Stimulated activated CD8-positive, alpha-beta memory T cell treated with anti-CD3 and anti-CD28 coated beads, Interleukin-2, amount 100 ng/mL, for 48 hours (primary cell): ENCODE measurements at places on chromosomes 3 and 15.

DNA sequence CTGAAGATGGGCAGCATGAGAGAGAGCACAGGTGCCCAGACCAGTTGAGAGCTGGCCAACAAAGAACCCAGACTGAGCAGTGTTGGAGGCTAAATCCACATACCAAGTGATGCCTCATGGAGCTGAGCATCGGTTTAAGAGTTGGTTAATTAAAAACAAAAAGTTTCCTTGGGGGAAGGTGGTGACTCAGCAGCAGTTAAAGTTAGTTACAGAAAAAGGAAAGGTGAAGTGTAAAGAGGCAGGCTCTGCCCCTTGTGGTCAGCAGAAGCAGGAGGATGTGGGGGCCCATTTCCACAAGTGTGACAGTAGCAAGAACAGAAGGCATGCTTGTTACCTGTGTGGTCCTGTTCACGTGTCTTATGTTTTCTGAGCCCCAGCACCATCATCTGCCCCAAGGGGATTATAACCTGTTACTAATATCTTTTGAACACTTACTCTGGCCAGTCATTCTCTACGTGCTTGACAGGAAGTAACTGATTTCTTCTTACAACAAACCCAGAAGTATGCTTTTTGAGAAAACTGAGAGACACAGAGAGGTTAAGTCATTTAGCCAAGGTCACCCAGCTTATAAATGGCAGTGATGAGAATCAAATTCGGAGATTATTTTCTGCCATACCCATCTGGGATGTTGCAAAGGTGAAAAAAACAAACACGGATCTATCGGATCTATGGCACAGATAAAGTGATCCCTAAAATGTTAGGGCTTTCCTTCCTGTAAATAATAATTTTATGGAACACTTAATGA, 91.0 kb downstream of the EPHB1 start:
- DNase-seq, result no peak

DNA sequence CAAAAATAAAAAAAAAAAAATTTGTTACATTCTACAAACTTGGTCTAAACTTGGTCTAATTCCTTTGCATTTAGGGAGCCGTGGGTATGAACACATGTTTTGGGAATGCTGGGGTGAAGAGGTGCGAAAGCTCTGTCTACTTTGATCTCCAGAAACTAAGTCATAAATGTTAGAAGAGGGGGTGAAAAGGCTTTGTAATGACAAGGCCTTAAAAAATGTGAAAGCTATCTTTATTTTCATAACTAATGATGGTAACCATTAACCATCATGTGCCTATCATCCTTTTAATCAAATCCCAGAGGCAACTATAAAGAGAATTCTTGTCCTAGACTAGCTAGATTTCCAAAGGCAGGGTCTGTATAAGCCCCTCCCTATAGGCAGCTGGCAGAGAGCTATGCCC, 60.9 kb downstream of the PRICKLE2 start:
- no peak for DNase-seq

- DNase-seq, result no peak
These were observed 8.5 kb downstream of the MRAS start for GRCh38 chr3:138356730-138357405.

DNA sequence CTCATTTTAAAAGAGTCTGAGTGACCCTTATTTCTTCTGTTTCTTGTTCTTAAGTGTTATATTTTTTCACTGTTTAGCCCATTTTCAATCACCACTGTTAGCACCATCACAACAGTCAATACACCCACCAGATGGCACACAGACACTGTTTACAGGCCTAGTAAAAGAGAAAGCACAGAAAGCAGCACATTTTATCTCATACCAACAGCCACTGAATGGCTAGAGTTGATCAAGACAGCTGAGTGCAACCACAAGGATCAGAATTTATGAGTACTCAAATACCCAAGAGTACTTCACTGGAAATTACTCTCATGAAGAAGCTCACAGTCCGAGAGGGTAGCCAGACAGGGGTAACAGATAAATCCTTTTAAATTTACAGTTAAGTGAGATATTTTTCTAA, 127.0 kb downstream of the TFDP2 start:
- DNase-seq, result no peak

DNA sequence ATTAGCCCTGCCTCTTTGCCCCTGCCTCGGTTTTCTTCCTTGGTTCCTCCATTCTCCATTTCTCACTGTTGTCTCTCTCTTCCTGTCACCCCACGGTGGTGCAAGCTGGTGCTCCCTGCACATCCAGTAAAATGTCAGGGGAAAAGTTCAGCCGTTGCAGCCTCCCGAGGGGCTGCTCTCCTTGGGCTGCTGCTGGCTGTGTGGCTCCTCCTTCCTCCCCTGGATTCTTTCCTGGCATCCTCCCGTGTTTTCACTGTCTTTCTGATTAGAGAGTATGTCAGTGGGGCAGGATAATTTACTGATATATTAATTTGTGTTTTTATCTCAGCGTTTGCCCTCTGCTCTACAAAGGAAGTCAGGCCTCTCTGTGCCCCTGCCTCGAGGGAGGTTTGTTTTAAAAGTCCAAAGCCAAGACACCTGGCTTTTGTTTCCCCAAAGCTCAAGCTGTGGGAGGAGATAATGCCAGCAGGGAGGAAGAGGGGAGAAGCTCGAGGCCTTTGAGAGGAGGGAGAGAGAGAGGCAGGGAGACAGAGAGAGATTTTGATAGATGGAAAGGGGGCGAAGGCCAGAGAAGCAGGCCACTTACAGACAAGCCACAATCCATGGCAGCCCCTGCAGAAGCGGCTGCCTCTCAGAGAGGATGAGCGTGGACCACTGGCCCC, 150.3 kb upstream of the NR2F2 start:
- no peak for DNase-seq

DNA sequence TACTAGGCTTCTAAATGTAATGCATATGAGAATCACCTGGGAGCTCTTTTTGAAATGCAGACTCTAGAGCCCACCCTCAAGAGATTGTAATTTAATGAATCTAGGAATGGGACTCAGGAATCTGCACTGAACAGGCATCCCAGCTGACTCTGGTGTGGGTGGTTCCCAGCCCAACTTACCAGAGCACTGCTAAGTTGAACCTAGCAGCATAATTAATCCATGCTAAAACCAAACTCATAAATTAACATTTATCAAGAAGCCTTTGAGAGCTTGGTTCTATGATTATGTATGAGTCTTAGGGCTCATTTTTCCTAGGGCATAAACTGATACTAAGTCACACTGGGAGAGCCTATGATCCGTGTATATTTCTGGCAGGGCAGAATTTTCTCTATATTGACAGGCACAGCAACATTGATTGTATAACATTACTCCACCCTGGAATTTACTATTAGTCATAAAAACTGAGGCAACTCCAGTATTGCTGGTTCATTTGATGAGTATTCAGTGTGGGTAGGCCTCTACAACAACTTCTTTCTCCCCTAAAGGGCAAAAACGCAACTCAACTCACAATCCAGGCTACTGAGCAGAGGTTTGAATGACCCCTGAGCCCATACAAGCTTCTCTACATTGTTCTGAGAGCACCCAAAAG, 10.7 kb upstream of the CSTA start:
- no peak for DNase-seq

- DNase-seq, result no peak
These were observed 29.8 kb upstream of the APOD start for GRCh38 chr3:195613468-195614069.

- DNase-seq, result no peak
These were observed 65.8 kb downstream of the CADPS start for GRCh38 chr3:62809369-62809768.

DNA sequence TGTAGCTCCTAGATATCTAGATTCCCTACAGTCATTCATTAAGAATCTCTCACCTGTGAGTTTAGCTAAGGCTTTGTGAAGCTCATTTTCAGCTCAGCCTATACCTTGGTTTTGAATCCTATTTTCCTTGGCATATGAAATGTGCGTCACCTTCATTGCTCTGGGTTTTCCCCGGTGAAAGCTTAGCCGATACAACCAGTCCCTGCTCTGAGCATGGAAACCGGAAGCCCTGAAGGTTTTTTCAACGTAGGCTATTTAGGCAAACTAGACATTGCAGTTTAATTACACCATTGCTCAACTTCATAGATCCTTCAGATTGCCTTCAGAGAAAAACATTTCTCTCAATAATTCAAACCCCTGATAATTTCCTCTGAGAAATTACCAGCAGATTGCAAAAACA, 206.8 kb upstream of the TPRG1 start:
- DNase-seq, result no peak

DNA sequence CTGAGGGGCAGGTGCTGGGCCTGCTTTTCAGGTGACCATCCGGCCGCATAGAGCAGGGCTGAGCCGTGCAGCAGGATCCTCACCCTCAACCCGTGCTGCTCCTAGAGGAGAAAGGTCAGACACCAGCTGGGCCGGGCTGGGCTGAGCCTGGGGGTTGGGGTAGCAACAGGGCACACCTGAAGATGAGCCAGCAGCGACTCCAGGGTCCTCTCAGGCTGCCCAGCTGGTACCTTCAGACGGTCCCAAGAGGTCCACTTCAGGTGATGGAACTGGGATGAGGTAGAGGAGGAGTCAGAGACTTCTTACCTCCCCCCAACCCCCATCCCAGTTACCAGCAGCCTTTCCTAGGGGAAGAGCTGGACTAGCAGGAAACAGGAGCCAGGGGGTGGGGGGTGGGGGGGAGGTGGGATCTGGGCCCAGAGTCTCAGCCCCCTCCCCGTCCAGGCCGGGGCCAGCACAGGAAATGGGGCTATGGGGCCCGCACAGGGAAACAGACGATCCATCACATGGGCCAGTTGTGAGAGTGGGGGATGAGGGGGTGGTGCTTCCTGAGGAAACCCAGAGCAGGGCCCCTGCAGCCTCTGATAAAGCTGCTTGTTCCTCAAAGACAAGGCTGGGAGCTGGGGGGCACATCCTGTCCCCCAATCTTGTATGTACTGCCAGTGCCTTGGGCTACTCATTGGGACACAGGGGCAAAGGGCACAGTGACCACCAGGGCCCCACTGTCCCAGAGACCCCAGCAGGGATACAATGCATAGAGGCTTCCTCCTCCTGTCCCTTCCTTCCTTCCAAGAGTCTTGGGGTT, 3.0 kb downstream of the INKA1 start:
- no peak for DNase-seq

DNA sequence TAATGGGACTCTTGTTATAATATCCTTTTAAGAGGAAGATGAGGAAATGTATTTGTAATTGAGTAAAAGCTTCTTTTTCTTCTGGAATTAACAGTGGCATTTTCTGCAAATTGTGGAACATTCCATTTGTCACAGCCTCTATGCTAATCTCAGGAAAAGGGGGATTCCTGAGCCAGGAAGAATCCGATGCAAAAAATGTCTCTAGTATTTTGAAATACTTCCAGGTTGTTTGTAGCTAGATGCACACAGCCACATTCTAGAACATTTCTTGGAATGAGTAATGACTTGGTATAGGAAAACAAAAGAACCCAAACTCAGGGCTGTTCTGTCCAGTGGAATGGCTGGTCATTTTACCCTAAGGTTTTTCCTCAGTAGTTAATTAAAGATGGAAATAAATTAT, 98.5 kb upstream of the SLC2A2 start:
- no peak for DNase-seq

DNA sequence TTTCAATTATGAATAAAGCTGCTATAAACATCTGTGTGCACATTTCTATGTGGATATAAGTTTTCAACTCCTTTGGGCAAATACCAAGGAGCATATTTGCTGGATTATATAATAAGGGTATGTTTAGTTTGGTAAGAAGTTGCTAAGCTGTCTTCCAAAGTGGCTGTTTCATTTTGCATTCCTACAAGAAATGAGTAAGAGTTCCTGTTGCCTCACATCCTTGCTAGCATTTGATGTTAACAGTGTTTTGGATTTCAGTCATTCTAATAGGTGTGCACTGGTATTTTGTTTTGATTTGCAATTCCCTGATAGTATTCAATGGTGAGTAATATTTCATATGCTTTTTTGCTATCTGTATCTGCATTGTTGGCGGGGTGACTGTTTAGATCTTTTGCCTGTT, 120.7 kb upstream of the MDFIC2 start:
- DNase-seq, result no peak

DNA sequence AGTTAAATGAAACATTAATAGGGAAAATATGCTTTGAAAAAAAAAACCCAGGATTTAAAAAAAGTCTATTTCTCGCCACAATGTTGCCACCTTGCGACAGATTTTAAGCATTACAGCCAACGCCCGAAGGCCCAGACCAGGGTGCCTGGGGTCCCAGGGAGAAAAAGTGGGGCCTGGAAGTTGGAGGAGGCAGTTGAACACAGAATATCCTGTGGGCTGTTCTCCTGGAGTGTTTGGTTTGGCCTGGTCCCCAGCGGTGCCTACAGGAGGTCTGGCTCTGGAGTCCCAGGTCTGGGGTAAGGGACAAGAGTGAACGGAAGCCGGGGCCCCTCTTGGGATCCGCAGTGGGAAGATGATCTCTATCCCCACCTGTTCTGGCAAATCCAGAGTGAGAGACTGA, 3.4 kb downstream of the RNU6-1 start:
- no peak for DNase-seq

DNA sequence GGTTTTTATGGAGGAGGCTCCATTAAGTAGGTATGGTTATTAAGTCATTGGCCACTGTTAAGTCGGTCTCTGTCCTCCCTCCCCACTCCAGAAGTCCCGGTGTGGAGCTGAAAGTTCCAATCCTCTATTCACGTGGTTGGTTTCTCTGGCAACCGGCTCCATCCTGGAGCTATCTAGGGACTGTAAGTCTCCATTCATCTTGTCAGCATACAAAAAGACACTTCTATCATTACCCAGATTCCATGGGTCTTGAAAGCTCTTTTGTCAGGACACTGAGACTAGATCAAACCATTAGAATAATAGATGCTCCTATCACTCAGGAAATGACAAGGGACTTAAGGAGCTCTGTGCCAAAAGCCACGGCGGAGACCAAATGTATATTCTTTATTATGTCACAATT, 110.3 kb downstream of the PIK3CB start:
- no peak for DNase-seq

GRCh38 chr3:128400671-128401070, 66.0 kb downstream of the DNAJB8 start:
- no peak for DNase-seq

- DNase-seq, result no peak
These were observed 8.3 kb downstream of the B3GALNT1 start for GRCh38 chr3:161096771-161097367.

- no peak for DNase-seq
These were observed 362.1 kb downstream of the EPHB1 start for GRCh38 chr3:135157045-135157740.

DNA sequence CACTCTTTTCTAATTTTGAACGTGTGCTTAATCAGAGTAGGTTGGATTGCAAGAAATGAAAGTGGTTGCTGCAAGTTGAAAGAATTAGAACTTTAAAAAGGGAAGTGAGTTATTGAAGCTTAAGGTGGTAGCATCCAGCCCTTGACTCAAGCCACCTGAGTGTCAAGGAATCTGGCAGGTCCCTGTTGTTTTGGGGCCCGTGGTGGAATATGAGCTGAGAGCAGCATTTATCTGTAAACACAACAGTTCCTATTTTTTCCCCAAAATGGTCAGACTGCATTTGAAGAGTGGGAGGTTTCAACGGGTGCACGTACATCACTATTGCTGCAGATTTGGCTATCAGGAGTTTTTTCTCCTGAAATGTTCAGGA, 1.7 kb downstream of the ITPR1 start:
- DNase-seq, result no peak

DNA sequence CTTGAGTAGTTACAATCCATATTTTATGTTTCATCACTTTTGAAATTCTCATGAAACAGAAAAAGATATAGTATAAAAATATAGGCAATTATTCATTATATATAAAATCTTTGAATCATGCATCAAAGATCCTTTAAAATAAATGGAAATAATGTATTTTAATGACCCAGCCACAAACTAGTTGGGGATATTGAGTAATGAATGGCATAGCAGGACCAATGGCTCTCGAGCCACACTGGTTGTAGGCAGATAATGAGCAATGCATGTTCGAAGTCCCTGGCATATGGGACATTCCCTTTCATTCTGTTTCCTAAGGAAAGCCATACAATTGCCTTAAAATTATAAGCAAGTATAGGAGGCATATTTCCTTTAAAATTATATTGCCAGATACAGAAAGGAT, 107.4 kb upstream of the IL12A start:
- DNase-seq, result no peak
